ACHN (cell line): ENCODE measurements at places on chromosomes 7 and 10.

GRCh38 chr7:133678137-133678814 lies 425.4 kb downstream of the EXOC4 start:
- DNase-seq: no peak

DNA sequence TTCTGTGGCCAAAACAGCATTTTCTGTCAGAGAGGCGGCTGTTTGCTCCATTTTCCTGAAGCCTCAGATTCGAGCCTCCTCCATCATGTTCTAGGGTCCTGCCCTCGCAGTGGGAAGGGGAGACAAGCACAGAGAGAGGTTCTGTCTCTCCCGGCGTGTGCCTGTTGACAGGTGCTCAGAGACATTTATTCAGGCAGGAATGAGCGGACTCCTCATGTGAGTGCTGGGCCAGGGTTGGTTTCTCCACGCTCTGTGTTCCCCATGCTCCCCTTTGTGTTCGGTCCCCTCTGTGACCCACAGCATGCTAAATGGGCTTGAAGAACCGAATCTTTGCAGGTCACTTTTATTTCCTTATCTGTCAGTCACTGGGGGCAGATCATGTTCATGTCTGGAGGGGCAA lies 374.6 kb downstream of the GLRX3 start:
- no peak for DNase-seq

- DNase-seq: no peak
These were observed 4.1 kb downstream of the TAF6 start for GRCh38 chr7:100115026-100115425.

DNA sequence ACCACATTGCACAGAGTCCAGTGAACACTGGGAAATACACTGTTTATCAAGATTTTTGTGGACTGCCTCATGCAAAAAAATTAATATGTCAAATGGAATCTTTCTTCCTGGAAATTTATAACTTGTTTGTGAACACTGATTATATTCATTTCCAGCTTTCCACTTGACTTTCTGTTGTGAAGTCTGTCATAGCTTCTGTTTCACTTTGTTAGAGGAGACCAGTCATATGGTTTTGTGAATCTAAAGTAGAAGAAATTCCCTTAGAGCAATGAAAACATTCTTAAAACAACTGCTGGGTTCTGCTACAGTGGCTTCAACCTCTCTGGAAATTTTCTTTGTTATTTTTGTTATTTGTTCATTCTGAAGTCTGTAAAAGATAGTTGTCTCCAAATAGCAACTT lies 349.5 kb upstream of the NFE2L3 start:
- no peak for DNase-seq

DNA sequence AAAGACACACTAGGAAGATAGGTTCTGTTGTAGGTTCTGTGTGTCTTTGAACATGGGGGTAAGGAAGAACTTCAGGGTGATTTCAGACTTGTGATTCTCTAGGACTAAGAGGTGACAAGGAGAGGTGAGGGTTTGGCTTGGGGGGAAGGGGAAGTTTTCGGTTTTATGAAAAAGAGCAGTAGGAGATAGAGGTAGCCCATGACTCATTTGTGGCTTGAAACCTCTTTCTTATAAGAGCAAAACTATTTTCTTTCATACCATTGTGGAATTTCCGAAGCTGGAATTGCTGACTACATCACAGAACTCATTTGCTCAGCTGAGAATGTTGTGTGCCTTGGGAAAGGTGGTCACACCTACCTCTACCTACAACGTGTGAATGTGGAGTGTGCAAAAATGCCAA lies 39.6 kb upstream of the IKZF1 start:
- no peak for DNase-seq
